Brain (organoid and tissue), 16 donors: ENCODE measurements at places on chromosomes 2 and 18.

DNA sequence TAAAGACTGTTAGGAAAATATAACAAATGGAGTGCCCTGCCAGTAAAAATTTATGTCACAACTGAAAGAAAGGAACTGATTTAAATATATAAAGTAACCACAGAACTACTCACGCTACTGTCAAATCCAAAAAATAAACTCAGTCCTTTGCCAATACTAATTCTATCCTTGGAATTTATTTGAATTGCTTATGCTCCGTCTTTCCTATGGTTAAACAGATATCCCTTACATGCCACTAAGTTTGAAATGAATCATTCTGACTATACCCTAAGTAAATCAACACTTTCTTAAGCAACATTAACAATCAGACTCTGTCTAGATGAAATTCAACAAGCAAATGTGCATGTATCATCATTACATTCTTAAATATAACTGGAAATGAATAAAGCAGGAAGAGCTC is 9.8 kb downstream of the HNRNPLL start:
- no peak for DNase-seq

DNA sequence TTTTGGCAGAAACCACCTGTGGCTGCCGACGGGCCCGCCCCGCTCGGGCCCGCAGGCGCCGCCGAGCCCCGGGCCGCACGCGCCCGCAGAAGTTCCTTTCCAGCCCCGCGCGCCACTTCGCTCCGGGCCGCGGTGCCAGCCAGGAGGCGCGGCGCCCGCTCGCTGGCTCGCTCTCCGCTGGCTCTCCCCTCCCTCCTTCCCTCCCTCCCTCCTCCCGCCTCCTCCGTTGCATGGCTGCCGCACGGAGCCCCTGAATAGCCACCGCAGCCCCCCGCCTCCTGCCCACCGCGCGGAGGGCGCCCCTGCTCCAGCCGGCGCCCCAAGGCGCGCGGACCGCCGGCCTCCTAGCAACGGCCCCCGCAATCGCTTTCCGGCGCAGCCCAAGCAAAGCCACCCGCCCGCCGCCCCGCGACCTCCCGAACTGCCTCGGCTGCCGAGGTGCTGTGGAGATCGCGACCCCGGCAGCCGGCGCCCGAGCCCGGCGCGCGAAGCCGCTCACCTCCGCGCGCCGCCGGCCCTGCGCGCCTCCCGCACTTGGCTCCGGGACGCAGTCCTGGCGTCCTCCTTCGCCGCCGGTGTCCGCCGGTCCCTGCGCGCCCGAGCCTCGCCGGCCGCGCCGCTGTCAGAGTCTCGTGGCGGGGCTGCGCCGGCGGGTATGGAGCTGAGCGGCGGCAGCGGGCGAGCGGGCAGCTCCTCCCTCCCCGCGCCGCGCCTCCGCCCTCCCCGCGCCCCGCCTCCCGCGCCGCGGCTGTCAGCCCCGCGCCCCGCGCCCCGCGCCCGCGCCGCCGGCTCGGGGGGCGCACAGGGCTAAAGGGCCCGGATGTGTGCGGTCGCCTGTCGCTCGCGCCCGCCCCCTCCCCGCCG is at the start of gene ZBTB7C:
ZBTB7C (minus strand) TSS at position 657 of the 864 bp plus-strand sequence.
- DNase-seq: peak; percentile 76

DNA sequence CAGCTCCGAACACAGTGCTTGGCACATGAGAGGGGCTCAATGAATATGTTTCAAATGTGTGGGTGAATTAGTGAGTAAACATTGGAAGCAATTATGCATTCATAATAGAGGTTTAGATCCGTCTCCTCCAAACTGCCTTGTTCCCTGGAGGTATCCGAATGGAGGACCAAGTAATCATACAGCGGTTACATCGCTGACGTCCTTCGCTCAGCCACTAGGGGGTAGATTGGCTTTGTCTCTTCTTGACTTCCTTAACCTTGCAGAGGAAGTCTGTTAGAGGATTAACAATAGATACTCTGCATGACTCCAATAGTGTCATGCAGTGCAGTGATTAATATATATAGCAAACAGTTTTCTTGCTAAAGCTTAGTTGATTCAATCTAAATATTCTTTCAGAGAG is 517.0 kb downstream of the PTPRM start:
- DNase-seq: peak; percentile 46

DNA sequence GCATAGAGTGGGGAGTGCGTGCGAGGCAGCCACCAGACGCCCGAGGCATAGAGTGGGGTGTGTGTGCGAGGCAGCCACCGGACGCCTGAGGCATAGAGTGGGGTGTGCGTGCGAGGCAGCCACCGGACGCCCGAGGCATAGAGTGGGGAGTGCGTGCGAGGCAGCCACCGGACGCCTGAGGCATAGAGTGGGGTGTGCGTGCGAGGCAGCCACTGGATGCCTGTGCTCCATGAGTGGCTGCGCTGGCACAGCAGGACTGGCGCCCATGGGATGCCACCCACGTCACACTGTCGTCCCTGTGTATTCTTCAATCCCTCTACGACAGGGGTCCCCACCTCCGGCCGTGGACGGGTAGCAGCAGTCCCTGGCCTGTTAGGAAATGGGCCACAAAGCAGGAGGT is 221.9 kb downstream of the HDAC4 start:
- DNase-seq: no peak

DNA sequence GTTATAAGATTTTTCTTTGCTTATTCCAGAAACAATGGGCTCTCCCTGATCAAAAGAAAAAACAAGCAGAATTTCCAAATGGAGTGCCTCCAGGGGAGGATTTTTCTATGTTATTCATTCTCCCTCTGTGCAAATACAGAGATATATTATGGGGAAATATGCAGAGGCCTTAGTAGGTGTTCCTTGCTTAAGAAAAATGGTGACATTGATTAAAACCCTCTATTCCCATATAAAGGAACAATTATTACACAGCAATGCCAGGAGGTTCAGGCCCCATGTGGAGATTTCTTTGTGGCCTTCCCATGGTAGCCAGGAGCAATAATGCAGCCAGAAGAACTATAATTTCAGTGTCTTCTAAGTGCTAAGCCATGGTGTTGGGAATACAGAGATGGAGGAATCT is 255.9 kb upstream of the CXCR4 start:
- DNase-seq: no peak

DNA sequence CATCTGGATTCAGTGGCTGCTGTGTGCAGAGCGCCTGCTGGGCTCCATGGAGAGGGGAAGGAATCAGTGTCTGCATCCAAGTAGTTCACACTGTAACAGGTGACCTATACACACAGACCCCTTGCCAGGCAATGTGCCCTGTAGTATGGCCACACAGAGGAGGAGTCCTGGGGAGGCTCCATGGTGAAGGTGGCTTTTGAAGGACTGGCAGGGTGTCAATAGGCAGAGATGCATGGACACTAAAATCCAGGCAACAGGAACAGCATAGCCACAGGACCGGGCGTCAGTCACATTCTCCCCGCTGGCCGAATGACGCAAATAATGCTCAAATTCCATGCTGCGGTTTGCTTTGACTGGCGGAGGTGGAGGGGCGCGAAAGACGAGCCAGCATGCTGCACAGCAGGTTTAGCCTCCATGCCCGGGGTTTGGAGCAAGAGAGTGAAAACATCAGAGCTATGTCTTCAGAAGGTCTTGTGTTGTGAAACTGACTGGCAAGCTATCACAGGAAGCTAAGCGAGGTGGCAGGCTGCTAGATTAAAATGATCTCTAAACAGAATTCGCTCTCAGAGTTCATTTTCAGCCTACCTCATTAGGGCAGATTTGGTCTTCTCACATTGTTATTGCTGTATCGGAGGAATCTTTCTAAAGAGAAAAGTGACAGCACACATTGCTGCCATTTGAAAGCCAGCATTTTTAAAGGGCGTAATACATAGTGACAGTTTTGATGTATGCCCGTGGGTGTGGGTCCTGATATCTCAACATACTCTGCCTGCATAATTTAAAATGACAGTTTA is 1.2 kb upstream of the CHMP1B start:
- DNase-seq: peak; percentile 74

DNA sequence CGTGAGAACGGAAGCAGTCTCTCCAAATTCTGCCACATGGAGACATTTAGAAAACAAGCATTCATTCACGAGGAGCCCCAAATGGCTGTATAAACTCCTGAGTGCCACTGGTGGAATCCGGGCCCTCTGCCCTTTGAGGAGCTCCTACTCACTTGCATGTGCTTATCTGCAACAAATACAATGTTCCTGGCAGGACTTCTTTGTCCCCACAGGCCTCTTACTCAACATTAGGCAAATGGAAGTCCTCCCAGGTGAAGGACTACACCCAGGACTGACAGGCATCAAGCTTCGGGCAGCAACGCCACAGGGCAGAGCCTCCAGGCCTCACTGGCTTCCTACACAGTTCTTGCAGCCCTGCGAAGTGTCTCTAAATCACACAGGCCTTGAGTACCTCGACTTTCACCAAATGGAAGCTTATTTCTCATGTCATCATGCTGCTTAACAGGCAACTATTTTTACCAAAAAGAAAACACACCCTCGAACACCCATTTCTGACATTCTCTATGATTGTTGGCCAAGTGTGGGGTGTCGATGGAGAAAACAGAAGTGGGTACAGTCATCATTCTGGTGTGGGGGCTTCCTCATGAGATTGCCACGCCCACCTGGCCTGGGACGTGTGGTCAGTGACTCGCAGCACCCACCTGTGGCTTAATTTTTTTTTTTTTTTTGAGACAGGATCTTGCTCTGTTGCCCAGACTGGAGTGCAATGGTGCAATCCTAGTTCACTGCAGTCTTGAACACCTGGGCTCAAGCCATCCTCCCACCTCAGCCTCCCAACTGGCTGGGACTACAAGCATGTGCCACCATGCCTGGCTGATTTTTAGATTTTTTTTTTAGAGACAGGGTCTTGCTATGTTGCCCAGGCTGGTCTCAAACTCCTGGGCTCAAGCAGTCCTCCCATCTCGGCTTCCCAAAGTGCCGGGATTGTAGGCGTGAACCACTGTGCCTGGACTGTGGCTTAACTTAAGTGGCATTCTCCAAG is 186.8 kb upstream of the GLI2 start:
- no peak for DNase-seq

DNA sequence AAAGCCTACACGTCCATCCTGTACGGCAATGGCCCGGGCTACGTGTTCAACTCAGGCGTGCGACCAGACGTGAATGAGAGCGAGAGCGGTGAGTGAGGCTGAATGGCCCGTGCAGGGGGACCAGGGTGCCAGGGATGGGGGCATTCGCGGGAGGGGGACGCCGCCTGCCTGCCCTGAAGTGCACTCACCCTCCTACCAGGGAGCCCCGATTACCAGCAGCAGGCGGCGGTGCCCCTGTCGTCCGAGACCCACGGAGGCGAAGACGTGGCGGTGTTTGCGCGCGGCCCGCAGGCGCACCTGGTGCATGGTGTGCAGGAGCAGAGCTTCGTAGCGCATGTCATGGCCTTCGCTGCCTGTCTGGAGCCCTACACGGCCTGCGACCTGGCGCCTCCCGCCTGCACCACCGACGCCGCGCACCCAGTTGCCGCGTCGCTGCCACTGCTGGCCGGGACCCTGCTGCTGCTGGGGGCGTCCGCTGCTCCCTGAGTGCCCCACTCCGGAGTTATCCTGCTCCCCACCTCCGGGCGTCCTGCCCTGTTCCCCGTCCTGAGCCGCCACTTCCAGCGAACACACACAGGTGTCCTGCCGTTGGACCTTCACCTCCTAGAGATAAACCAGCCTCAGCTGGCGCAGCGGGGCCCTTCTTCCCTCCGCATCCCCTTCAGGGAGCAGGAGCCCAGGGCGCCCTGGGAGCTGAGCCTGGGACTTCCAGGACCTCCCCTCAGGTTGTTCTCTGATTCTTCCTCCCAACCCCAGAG is 2.9 kb downstream of the ALPI start:
- DNase-seq: no peak

DNA sequence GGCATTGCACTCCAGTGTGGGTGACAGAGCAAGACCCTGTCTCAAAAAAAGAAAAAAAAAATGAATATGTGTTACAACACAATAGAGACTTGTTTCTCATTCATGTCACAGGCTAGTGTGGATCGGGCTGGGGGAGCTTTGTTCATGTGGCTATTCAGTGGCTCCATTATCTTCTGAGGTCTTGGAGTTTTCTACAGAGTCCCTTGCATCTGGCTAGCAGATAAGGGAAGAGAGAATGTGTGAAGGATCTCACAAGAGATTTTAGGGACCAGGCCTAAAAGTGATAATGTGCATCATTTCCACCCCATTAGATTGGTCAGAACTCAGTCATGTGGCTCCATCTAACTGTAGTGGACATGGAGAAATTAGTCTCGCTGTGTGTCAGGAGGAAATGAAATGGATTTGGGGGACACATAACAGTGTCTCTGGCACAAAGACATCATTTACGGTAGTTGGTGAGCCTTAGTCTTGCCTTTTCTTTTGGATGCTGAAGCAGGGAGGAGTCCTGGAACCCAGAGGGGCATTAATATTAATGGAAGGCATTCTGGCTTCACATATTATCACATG is 32.4 kb upstream of the CASP10 start:
- no peak for DNase-seq

GRCh38 chr2:212694398-212694797 is 155.8 kb upstream of the ERBB4 start:
- DNase-seq: no peak

DNA sequence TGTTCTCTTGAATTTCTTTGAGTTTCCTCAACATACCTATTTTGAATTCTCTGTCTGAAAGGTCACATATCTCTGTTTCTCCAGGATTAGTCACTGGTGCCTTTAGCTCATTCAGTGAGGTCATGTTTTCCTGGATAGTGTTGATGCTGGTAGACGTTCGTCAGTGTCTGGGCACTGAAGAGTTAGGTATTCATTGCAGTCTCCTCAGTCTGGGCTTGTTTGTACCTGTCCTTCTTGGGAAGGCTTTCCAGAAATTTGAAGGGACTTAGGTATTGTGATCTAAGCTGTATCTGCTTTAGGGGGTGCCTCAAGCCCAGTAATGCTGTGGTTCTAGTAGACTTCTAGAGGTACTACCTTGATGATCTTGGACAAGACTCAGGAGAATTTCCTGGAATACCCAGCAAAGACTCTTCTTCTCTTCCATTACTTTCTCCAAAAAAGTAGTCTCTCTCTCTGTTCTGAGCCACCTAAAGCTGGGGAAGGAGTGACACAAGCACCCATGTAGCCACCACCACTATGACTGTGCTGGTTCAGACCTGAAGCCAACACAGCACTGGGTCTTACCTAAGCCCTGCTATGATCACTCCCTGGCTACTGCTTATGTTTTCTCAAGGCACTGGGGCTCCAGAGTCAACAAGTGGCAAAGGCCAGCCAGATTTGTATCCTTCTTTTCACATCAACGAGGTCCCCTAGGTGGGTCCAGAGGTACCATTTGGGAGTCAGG is 852.0 kb downstream of the BCL11A start:
- DNase-seq: no peak

DNA sequence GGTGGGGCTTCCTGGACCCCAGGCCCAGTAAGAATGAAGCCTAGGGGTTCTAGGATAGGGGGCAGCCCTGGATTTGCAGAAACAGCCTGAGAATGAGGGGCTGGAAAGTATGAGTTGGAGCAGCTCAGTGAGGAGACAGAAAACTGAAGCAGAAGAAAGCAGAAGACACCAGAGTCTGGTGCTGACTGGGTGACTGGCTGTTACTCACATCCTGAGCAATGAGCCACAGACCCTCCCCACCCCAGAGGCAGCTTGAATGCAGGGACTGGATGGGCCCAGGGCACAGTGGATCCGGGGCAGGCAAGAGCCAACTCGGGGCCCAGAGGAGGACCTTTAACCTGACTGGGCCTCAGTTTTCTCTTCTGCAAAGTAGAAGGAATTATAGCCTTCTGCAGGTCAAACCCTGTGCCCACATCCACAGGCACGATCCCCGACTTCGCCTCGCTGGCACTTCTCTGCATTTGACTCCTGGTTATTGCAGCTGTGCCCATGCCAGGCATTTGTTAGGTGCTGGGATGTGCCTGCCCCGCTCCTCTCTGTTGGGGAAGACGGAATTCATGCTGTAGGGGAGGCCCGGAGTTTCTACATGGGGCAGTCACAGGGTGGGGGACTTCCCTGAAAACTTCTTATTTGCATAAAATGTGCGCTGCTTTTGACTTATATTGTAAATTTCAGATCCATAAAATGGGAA is 8.5 kb downstream of the STEAP3 start:
- no peak for DNase-seq

- DNase-seq: peak; percentile 84
Measured at GRCh38 chr2:223538920-223539440, 63.2 kb downstream of the SCG2 start.
